ENCODE measurements at places on chromosomes 7 and 10.

- no peak for DNase-seq
These were observed 75.7 kb downstream of the COBL start for GRCh38 chr7:51240868-51241267.

DNA sequence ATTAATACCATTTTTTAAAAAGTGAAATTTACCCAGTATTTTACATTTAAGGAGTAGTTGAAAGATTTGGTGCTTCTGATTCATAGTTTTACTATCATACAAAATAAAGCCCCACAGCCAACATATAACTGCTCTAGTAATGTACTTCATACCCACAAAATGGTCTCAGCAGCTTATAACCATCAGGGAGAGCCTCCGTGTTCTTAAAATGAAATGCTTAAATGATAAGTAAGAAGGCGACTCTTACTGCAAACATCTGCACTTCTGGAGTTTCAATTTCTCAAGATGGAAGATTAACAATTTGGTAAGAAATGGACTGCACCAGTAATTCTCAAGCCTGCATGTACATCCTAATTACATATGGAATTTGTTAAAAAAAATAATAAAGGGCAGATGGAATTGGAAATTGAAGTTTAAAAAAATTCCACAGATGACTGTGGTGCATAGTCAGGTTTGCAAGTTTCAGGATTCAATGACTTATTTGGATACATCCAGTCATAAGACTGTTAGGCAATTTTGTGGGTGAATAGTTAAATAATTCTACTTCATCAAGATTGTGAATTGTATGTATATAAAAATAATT is 461.0 kb downstream of the KIF20B start:
- DNase-seq = no peak

DNA sequence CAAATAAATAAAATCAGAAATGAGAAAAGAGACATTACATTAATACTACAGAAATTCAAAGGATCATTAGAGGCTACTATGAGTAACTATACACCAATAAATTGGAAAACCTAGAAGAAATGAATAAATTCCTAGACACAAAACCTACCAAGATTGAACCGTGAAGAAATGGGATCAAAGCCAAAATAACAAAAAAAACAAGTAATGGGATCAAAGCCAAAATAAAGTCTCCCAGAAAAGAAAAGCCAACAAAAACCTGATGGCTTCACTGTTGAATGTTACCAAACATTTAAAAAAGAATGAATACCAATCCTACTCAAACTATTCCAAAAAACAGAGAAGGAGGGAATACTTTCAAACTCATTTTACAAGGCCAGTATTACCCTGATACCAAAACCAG is 20.0 kb downstream of the GSDME start:
- DNase-seq = no peak

GRCh38 chr10:22932626-22933370 is 4.9 kb downstream of the ARMC3 start:
- DNase-seq = peak; percentile 51

- DNase-seq = no peak
These were observed 49.8 kb downstream of the CARD11 start for GRCh38 chr7:2993868-2994267.

GRCh38 chr10:34323192-34323591 is 491.9 kb downstream of the PARD3 start:
- DNase-seq = peak; percentile 59

GRCh38 chr10:66521506-66521905 is 404.3 kb upstream of the LRRTM3 start:
- DNase-seq = no peak

- DNase-seq = no peak
These were observed 1472.6 kb upstream of the CELF2 start for GRCh38 chr10:9545073-9545472.

GRCh38 chr10:101625821-101626412 is 37.8 kb downstream of the DPCD start:
- DNase-seq = peak; percentile 10

- DNase-seq = peak; percentile 63
These were observed 455.3 kb downstream of the REEP3 start for GRCh38 chr10:63976538-63976937.

DNA sequence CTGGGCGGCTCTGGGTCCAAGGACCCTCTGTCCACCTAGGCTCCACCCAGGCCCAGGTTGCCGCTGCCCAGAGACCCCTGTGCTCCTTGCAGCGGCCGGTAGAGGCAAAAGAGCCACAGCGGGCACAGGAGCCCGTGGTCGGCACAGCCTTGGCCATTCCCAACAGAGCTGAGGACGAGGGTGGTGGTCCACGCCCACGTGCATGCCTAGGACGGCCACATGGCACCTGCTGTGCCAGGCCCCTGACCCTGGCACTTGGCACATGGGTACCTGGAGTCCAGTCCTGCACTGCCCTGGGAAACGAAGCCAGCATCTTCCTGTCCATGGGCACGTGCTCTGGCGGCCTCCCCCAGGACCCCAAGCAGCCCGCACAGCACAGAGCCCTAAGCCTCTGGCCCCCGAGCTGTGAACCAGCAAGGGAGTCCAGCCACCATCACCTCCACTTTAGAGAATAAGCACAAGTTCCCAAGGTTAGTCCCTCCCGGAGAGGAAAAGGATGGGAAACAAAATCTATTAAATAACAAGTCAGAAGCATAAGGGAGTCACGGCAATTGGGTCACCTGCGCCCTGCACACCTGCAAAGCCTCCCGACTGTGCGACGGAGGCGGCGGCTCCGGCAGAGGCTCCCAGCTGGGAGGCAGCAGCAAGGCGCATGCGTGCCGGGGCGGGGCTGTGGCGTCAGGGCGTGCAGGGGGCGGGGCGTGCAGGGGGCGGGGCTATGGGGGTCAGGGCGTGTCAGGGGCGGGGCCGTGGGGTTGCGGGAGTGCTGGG is 59.1 kb downstream of the STK32C start:
- DNase-seq = peak; percentile 57

GRCh38 chr7:131849472-131849871 is 293.0 kb upstream of the PODXL start:
- no peak for DNase-seq

DNA sequence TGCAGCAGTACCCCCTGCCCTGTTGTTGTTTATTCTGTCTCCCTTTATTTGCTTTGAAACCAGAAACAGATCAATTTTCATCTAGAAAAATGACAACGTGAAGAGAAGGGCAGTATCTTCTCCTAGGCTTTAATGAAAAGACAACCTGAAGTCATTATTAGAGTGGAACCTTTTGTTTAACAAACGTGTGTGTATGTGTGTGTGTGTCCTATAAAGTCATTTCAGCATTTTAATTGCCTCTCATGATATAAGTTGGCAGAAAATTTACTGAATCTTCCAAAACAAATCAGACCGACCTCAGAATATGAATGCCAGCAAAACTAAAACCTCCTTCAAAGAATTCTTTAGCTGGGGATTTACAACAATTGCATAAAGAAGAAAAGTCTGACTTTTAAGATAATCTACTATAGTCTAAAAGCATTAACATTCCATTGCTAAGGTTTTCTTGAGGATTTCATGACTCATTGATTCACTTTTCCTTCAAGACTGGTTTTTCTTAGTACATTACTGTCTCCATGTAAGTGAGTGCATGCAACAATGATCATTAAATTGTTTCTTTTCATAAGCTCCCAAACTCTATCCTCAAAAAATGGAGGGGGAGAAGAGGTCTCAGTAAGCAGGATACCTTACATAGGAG is 3.2 kb downstream of the GLI3 start:
- DNase-seq = peak; percentile 70

DNA sequence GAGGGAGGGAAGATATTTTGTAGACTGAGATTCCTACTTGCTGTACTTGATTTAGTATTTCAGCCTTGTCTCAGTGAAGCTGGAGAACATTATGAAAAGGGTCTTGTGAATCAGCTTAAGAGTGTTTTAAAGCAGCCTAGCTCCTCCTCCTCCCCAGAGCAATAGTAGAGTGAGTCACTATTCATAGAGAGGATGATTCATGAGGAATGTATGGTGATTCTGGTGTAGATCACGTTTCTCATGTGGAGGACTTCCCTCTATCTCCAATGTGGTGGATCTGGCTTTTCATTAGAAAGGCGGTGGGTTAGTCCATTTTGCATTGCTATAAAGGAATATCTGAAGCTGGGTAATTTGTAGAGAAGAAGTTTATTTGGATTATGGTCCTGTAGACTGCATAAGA is 340.1 kb upstream of the CHRM2 start:
- DNase-seq = peak; percentile 85

DNA sequence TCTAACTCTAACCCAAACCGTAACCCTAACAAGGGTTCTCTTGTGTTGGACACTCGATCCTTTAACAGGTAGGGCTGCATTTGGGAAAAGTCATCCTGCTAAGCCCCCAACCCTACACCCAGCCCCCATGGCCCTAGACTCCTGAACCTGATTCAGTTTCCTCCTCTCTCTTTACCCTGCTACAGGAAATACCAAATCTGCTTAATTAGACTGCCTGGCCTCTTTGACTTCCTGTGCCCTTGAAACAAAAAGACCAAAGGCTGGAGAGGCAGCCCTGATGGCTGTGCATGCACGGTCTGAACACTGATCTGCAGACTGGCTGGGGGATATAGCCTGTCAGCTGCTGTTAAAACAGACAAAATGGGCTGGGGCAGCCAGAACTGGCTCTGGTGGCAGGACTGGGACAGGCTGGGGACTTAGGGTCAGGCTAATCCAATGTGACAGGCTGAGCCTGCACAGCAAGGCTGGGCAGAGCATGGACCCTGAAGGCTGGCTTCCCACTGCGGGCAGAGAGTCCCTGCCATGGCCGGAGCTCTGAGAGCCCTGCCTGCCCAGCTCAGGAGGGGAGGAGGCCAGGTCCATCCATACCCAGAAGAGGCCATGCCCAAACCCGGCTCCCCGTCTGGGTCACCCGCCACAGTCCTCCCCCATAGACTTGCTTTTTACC is 51.0 kb upstream of the MSMB start:
- peak; percentile 5 for DNase-seq

- no peak for DNase-seq
These were observed 63.8 kb downstream of the HBP1 start for GRCh38 chr7:107232568-107233090.

GRCh38 chr10:102596506-102596971 is 47.7 kb upstream of the TRIM8 start:
- DNase-seq = peak; percentile 77

- DNase-seq = no peak
These were observed 48.6 kb downstream of the DGKI start for GRCh38 chr7:137798073-137798763.

- DNase-seq = peak; percentile 99
These were observed 50.2 kb downstream of the TFAM start for GRCh38 chr10:58435297-58435985.

GRCh38 chr7:155893664-155894063 is 81.4 kb upstream of the SHH start:
- no peak for DNase-seq

DNA sequence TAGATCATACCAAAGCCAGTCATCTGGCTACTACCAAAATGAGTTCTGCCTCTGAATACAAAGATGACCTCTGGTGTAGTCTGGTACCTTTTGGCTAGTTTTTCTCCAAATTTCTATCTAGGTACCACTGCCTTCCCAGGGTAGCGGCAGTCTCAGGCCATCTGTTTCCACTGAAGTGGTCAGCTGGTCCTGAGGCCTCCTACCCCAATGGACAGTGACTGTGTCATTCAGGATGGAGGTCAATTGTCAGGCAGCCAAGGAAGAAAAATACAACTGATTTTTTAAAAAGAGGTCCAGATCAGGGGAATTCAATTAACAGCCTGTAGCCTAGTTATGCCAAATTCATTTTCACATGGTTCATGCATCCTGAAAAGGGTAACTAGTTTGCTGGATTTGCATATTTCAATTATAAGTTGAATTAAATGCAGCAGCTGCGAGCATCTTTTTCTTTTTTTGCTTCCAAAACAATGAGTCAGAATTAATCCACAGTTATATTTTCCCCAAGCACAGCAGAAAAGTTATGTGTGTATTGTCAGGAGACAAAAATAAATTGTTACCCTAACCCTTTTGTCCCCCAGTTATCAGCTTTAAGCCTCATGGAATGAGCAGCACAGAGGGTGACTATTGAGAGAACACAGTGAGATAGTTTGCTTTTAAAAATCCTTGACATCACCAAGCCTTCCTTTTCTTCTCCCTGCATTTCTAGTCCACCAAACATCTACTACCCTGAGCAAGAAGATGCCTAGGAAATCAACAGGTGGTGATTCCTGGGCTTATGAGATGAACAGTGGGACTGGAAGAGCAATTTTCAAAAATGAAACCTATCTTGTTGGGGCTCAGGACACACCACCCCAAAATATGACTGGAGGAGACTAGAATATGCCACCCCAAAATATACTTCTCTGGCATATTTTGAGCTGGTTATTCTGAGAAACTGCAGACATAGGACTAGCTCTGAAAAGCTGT is 27.7 kb downstream of the BCCIP start:
- DNase-seq = no peak

DNA sequence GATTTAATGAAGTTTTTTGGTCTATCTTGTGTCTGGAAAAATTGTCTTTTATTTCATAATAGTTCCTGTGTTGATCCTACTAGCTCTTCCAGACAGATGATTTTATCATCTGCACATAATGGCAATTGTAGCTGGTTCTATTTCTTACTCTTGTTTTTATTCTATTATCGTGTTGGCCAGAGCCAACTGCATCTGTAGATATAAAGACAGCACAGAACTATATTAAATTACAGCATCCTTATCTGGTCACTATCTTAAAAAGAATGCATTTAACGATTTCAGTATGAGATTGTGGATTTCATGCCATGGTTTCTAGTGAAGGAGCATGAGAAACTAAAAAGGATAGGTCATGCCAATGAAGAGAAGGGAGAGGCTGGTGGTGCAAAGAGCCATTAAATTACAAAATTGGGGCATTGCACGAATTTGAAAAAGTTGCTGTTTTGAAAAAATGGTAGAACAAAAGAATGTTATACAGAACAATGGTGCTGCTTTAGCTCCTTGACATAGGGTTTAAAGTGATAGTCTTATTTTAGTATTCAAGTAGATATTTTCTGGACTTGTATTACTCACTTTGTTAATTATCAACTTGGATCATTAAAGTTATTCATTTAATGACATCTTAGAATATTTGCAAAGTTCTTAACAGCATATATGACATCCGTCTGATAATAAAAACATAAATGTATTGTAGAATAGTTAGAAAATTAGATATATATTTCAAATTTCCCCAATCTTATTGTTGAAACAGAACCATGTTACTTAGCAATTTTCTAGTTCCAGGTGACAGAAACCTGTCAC is 1250.3 kb downstream of the REEP3 start:
- DNase-seq = no peak

DNA sequence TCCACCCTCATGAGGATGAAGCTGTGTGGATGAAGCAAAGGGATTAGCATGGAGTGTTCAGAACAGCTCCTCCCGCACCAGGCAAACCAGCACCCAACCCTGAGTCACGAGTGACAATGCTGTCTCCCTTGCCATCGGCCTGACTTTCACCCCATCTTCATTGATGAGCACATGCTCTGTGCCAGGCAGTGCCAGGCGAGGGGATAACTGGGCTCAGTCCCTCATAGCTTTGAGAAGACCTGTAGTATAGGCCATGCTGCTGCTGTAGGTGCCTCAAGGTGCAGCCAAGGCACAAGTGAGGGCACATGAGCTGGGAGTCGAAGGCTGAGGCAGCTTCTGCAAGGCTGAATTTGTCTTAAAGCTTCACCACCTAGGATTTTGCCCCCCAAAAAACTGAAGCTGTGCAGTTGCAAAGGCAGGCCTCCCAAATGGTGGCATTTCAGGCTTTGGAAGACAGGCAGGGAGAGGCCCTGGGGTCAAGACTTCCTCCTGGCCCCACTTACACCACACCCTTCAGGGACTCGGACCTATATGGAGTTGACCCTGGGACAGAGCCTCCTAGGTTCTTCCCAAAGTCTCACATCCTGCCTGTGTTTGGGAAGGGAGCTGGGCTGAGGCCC is 54.2 kb upstream of the GDF10 start:
- no peak for DNase-seq
